ENCODE measurements at places on chromosomes 12 and 14.

GRCh38 chr12:59627582-59627981, 31.8 kb downstream of the SLC16A7 start:
- no peak for DNase-seq

DNA sequence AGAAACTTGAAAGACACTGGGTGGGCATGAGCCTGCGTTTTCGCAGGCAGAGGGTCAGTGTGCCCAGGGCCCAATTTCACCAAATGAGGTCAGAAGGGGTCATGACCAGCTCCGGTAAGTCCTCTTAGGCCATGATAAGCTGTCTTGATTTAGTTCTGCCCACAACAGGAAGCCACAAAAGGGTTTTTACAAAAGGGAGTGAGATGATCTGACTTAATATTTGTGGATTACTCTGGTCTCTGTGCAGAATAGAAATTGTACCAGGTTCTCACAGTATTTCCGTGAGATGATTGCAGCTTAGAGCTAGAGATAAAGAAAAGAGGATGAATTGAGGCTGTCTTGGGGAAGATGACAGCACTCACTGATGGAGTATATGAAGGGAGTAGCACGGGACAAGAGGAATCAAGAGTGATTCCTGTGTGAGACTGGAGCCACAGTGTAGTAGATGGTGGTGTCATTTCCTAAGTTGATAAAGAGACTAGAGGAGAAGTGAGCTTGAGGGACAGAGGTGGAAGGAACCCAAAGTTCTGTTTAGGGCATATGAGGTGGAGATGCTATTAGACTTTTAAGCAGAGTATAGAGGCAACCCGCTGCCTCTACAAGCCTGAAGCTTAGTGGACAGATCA, 288.3 kb upstream of the AMIGO2 start:
- no peak for DNase-seq

DNA sequence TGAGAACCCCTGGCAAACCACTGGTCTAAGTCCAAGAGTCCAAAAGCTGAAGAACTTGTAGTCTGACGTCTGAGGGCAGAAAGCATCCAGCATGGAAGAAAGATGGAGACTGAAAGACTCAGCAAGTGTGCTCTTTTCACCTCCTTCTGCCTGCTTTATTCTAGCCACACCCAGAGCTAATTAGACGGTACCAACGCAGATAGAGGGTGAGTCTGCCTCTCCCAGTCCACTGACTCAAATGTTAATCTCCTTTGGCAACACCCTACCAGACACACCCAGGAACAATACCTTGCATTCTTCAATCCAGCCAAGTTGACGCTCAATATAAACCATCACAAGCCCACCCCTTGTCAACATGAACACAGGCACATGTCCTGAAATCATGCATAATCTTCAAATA, 155.1 kb downstream of the CCDC59 start:
- DNase-seq: no peak

DNA sequence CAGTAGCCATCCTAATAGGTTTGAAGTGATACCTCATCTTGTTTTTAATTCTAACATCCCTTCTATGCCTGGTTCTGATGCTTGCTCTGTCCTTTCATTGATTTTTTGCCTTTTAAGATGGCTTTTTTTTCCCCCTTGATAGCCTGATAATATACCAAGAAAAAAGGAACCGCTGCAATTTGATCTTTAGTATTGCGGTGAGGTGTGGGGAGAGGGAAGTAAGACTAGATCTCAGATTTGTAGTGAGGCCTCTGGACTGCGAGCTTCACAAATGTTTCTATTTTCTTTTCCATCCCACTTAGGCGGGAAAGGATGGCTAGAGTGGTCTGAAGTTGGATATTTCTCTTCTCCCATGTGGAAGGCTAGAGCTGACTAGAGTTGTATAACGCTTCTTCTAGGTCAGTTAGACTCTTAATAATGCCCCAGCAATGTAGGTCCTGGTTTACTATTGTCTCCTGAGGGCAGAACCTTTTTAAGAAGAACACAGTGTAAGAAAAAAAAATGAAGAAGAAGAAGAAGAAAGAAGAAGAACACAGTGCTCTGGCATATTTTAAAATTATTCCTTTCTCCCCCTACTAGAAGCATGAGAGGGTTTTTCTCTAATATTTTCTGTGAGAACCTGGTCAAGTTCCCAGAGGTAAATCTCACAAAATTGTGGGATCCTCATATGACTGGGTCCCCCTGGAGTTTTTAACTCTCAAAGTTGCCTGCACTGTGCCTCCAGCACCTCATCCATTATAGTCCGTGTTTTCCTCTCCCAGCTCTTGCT, 11.9 kb upstream of the KLRB1 start:
- DNase-seq: no peak

GRCh38 chr12:68224613-68225285, 861 bp downstream of the IL26 start:
- DNase-seq: no peak

- no peak for DNase-seq
Measured at GRCh38 chr14:95220663-95221231, 63.4 kb upstream of the DICER1 start.

DNA sequence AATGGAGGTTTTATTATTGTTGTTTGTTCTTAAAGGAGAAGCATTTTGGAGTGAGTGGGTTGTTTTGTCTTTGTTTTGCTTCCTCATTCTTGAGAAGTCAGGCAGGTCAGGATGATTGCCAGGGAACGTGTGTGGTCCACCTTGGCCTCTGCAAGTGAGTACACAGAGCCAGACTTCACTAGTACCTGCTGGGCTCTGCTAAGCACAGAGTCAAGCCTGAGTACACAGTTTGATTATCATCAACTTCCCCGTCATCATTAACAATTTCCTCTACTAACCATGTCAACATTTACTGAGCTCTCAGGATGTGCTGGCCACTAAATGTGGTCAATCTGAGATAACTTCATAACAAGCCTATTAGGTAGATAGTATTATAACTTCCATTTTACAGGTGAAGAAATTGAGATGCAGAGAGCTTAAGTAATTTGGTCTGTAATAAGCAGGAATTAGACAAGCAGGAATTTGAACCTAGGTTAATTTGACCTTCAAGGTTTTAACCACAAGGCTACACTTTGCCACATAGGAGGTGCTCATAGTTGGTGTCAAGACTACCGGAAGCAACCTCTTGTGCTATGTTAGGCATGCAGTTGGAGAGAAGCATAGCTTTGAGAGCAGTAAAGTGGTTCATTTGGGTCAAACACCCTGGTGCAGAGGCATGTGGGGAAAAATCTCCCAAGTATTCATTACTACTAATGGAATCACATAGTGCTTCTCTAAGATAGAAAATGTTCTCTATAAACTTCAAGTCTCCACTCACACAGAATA, 178.3 kb downstream of the NUAK1 start:
- no peak for DNase-seq

DNA sequence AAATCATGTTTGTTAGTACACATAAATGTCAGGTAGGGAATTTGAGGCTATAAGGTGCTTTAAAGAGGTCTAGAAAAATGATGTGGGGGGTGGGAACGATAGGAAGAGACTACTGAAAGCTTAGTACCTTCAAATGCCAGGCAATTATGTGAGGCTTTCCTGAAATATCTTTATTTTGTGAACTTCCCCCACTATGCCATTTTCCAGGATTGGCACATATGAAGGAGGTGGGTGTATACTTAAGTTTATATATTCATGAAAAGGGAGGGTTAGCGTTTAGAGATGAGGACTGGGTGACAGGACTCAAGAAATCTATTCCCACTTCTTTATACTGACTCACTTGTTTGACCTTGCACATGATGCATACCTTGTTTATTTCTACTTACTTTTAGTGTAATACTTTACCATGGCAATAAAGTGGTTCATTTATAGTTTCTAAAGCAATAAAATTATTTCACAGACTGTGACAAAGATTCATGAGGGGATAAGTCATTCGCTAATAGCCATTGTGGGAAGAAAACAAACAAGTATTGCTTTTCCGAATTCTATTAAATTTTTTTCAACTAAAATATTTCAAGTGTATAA, 77.1 kb downstream of the PLEKHA5 start:
- DNase-seq: no peak

- DNase-seq: no peak
Measured at GRCh38 chr14:96729889-96730288, 67.3 kb upstream of the VRK1 start.

GRCh38 chr14:100030452-100031153, 34.6 kb upstream of the EVL start:
- DNase-seq: no peak

GRCh38 chr12:12899530-12900380, 8.4 kb downstream of the GPRC5A start:
- DNase-seq: no peak

GRCh38 chr12:64665514-64665913, 55.2 kb downstream of the RASSF3 start:
- no peak for DNase-seq

GRCh38 chr12:48157018-48157888, at the start of gene ASB8:
TSS of gene ASB8 (minus strand) at chr12:48157515. CDS start at chr12:48153496, 4,019 bp downstream.
- DNase-seq: peak; percentile 99

- DNase-seq: no peak
Measured at GRCh38 chr12:10214895-10215267, 2.2 kb downstream of the GABARAPL1 start.

DNA sequence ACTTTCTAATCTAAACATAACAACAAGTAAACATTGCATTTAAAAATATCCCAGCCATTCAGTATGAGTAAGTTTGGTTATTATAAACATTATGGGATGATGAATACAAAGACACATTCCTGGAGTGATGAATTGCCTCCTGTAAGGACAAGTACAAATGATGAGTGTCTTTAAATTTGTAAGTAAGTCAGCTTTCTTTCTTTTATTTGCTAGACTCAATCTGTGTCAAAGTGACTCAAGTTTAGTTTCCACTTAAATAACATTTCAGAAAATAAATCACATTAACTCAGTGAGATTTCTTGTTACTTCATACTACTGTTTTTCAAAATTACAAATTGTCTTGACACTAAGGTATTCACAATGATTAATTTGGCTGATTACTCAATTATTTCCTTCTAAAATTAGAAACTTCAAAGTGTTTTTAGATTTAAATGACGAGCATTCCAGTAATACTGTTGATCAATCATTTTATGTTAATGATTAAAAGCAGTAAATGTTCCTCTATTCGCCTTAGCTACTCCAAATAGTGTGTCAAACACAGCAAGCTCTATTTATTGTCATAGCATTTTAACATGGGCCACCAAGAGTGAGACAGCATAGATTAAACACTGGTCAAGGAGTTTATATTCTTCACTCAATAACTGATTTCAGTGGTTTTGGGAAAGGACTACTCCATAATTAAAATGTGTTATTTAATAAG, 658.0 kb upstream of the MDGA2 start:
- DNase-seq: no peak

DNA sequence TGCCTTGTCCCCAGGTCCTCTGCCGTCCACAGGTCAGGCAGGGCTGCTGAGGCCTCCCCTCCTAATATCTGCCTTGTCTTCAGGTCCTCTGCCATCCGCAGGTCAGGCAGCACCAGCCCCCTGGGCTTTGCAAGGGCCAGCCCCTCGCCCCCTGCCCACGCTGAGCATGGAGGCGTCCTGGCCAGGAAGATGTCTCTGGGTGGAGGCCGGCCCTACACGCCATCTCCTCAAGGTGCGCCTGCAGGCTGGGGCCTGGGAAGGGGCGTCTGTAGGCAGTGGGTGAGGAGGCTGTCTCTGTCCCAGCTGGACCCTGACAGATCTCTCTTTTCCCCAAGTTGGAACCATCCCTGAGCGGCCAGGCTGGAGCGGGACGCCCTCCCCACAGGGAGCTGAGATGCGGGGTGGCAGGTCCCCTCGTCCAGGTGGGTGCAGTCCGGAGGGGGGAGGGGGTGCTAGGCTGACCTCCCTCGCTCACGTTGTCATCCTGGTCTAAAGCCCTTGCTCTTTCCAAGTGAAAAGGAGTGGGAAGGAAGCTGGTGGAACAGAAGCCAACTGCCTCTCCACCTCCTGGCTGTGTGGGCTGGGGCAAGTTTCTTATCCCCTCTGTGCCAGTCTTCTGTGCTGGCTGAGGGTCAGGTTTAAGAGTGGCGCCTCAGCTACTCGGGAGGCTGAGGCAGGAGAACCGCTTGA, 13.9 kb upstream of the PUS1 start:
- no peak for DNase-seq

- no peak for DNase-seq
Measured at GRCh38 chr12:91793676-91794075, 352.0 kb downstream of the BTG1 start.

DNA sequence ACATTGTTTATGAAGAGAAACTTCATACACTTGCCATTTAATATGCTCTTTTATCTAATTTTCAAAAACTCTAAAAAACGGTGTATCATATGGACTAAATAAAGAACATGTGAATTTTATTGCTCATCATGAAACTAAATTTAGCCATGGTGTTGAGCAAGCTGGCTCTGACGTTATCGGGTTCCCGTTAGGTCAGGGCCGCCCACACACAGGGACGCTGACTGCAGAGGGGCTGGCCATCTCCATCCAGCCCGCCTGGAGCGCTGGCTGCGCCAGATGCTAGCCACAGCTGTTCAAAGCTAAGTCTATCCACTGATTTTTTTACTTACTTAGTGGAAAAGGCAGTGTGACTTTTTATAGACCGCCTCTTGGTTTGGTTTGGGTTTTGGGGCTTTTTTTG, 36.5 kb upstream of the DYNC1H1 start:
- no peak for DNase-seq

- peak; percentile 88 for DNase-seq
Measured at GRCh38 chr14:96100161-96101064, 61.3 kb downstream of the C14orf132 start.

DNA sequence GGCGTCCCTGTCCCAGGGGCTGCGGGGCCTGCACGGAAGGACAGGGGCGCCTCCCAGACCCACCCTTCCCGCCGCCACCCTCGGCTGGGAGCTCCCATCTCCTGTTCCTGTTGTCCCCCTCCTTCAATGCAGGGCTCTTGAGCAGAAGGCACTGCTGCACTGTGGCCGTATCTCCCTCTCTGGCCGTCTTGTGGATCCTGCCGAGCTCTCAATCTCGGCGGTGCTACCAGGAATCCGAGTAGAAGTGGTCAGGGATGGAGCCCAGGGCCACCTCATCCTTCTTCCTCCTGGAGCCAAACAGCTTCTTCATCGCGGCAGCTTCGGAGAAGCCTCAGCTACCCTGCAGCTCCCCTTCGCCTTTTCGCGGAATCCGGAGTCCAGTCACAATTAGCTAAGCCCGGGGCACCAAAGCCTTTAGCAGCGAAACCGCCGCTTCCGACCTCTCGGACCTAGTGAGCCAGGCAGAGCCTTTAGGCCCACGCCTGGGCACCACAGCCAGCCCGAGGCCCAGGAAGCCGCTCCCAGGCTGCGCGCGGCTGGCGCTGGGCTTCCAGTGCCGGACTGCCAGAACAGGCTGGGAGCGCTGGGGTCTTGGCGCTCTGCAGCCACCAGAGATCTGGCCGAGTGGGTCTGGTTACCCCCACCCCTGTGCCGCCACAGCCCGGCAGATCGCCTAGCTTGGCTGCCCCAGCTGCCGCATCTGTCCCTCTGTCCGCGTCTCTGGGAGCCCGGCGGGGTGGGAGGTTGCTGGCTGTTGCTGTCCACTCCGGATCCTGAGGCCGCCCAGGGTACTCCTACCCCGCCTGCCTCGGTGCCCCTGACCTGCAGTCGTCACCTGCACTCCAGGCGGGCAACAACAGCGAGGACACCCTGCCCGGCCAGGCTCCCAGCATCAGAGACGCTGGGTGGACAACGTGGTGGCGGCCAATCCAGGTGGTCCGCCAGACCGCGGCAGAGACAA, 69.1 kb downstream of the ASCL4 start:
- peak; percentile 23 for DNase-seq
